T-helper 1 cell treated with Interleukin-12 subunit alpha and Interleukin-12 subunit beta and Interleukin-4 antibody, amounts not matched to agents 30 ng/mL and 1 ng/mL, for 36 hours (primary cell): ENCODE measurements at places on chromosomes 12 and 14. TPM values are rescaled to one million over a fixed set of nuclear protein-coding genes. Genes with fewer than 3 reads are reported as not detected.

Gene BHLHE41
- not detected in 2 replicates for total RNA-seq

Gene STON2
- total RNA-seq: 1.1 and 1.5 TPM in 2 replicates

Gene LUM
- total RNA-seq: not detected in 2 replicates

Gene NFKBIA
- total RNA-seq: 480 and 498 TPM in 2 replicates

Gene SDR9C7
- not detected in 2 replicates for total RNA-seq

Gene ATL1
- total RNA-seq: 0.56 and 1.5 TPM in 2 replicates

Gene NGB
- total RNA-seq: not detected in 2 replicates

Gene PTPRB
- total RNA-seq: not detected in 2 replicates

Gene WDHD1
- total RNA-seq: 30.5 and 32.9 TPM in 2 replicates

Gene GPR84
- 2.4 and 3.5 TPM in 2 replicates for total RNA-seq

Gene CISTR
- not detected in 2 replicates for total RNA-seq

Gene LRRC10
- not detected in 2 replicates for total RNA-seq

Gene PYGL
- total RNA-seq: not detected in 2 replicates

Gene SIX6
- total RNA-seq: not detected in 2 replicates

Gene PPFIA2
- total RNA-seq: not detected in 2 replicates

Gene UNC79
- not detected in 2 replicates for total RNA-seq

Gene PPM1H
- 0.24 TPM in 1 of 2 replicates, not detected in the other for total RNA-seq

Gene CCND2
- total RNA-seq: 821 and 827 TPM in 2 replicates

Gene SERPINA12
- total RNA-seq: not detected in 2 replicates

Gene CEBPE
- total RNA-seq: 0.34 TPM in 1 of 2 replicates, not detected in the other

Gene RPGRIP1
- total RNA-seq: not detected in 2 replicates

Gene SLC25A47
- not detected in 2 replicates for total RNA-seq

Gene MAP3K9
- 5.0 and 5.7 TPM in 2 replicates for total RNA-seq

Gene TROAP
- total RNA-seq: 62.2 and 67.1 TPM in 2 replicates

Gene LMNTD1
- total RNA-seq: not detected in 2 replicates

Gene IGF1
- total RNA-seq: 0.46 and 0.59 TPM in 2 replicates

Gene BAZ1A
- total RNA-seq: 55.0 and 58.6 TPM in 2 replicates

Gene ESRRB
- total RNA-seq: 0.32 and 0.34 TPM in 2 replicates

Gene C1RL
- total RNA-seq: 33.3 and 33.7 TPM in 2 replicates

Gene ASB2
- total RNA-seq: 62.2 and 66.6 TPM in 2 replicates

Gene HVCN1
- 8.9 and 10.6 TPM in 2 replicates for total RNA-seq

Gene CCDC197
- total RNA-seq: 0.15 TPM in 1 of 2 replicates, not detected in the other

Gene GPRC5A
- not detected in 2 replicates for total RNA-seq

Gene APAF1
- 27.5 and 32.0 TPM in 2 replicates for total RNA-seq

Gene KLRD1
- total RNA-seq: 2.5 and 4.9 TPM in 2 replicates

Gene PSMC1
- total RNA-seq: 110 and 120 TPM in 2 replicates

Gene SERPINA1
- 0.20 and 0.22 TPM in 2 replicates for total RNA-seq

Gene VWF
- total RNA-seq: not detected in 2 replicates

Gene KRT71
- not detected in 2 replicates for total RNA-seq
